ENCODE measurements at places on chromosomes 11 and 22.

DNA sequence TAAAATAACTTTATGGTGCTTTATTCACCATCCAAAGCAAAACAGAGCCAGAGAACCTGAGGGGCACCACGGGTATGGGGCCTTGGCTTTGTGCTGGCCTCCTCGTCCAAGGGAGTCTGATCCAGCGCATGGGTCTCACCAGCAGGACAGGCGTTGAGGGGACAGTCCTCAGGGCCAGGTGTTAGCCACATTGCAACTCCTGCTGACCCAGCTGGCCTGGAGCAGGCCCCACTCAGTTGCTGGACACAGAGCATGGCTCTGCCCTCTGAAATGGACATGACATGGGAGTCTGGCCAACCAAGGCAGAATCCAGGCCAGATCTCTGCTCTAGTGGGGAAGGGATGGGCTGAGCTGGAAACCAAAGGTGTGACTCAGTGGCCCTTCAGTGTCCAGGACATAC lies 116.2 kb downstream of the RRAS2 start:
- peaks cover 2% of the 10 kb centered on the region for H3K4me1 ChIP-seq
- H3K27ac ChIP-seq, result no peak overlapping the region
- H3K4me3 ChIP-seq, result no peak overlapping the region
- no peak for ATAC-seq
- no peaks in the 10 kb centered on the region for H3K27me3 ChIP-seq
- H3K36me3 ChIP-seq, result no peaks in the 10 kb centered on the region

DNA sequence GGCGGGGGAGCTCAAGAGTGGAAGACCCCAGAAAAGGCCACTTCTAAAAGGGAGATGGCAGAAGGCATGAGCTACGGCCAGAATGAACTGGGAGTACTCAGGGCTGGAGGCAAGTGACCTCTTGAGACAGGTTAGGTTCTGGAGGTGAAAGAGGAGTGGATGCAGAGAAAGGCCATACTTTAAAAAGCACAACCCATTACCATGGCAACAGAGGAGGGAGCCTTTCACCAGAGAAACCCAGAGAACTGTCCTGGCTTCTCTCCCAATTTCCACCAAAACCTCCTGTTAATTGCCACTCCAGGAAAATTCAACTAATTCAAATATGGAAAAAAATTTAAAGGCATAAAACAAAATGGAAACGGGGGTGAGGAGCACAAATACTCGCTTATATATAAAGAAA lies 15.8 kb downstream of the A4GALT start:
- H3K4me3 ChIP-seq, result no peak overlapping the region
- no peaks in the 10 kb centered on the region for H3K4me1 ChIP-seq
- peaks cover 6% of the 10 kb centered on the region for H3K27me3 ChIP-seq
- H3K36me3 ChIP-seq, result no peaks in the 10 kb centered on the region
- ATAC-seq, result no peak
- H3K27ac ChIP-seq, result no peak overlapping the region

- peaks cover 8% of the 10 kb centered on the region for H3K4me1 ChIP-seq
- no peaks in the 10 kb centered on the region for H3K36me3 ChIP-seq
- H3K27me3 ChIP-seq, result no peaks in the 10 kb centered on the region
- ATAC-seq, result no peak
- peak overlapping the region; percentile 19 for H3K27ac ChIP-seq
Observed at GRCh38 chr22:25402501-25403283, 161.8 kb upstream of the GRK3 start.

- no peak for ATAC-seq
- no peaks in the 10 kb centered on the region for H3K27me3 ChIP-seq
- H3K4me1 ChIP-seq, result peaks cover 5% of the 10 kb centered on the region
- H3K36me3 ChIP-seq, result peaks cover 71% of the 10 kb centered on the region
- H3K27ac ChIP-seq, result no peak overlapping the region
Observed at GRCh38 chr22:20577045-20577444, 69.6 kb downstream of the MED15 start.

DNA sequence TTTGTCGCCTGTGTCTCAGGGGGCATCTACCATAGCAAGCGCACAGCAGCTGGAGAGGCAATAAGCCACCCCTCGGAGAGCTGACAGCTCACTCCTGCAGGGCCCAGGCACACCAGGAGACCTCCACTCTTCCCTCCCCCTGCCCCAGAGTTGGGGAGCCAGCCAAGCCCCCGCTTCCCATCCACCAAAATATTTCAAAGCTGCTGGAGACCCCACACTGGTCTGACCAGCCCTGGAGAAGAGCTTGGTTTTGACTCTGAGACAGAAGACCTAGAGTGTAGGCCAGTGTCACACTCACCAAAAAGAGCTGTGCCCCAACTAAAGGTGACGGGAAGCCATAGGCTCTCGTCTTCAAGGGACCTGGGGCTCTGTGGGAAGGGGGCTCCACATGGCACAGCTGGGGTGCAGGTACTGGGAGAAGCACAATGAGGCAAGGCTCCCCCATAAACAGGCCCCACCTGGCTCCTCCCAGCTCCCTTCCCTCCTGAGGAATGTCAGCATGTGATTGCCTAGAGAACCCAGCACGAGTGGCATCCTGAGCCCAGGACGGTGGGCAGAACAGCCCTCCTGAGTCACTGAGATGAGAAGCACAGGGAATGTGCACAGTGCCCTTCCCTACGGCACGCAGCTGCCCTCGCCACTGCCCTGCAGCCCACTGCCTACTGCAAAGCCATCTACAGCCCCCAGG lies 5.8 kb upstream of the GNAZ start:
- H3K27ac ChIP-seq, result no peak overlapping the region
- no peak overlapping the region for H3K4me3 ChIP-seq
- H3K36me3 ChIP-seq, result no peaks in the 10 kb centered on the region
- no peak for ATAC-seq
- no peaks in the 10 kb centered on the region for H3K27me3 ChIP-seq

- H3K27ac ChIP-seq, result no peak overlapping the region
- H3K36me3 ChIP-seq, result no peaks in the 10 kb centered on the region
- H3K4me1 ChIP-seq, result no peaks in the 10 kb centered on the region
- no peak for ATAC-seq
- peaks cover 27% of the 10 kb centered on the region for H3K27me3 ChIP-seq
Observed at GRCh38 chr11:31877083-31877482, 66.0 kb upstream of the PAX6 start.

GRCh38 chr11:67293090-67293489 lies 4.0 kb downstream of the ANKRD13D start:
- peaks cover 16% of the 10 kb centered on the region for H3K4me1 ChIP-seq
- no peaks in the 10 kb centered on the region for H3K27me3 ChIP-seq
- H3K4me3 ChIP-seq, result peak overlapping the region; percentile 75
- H3K36me3 ChIP-seq, result peaks cover 92% of the 10 kb centered on the region

- H3K4me3 ChIP-seq, result no peak overlapping the region
- H3K36me3 ChIP-seq, result no peaks in the 10 kb centered on the region
Observed at GRCh38 chr22:18048441-18048898, 24.1 kb upstream of the MICAL3 start.

DNA sequence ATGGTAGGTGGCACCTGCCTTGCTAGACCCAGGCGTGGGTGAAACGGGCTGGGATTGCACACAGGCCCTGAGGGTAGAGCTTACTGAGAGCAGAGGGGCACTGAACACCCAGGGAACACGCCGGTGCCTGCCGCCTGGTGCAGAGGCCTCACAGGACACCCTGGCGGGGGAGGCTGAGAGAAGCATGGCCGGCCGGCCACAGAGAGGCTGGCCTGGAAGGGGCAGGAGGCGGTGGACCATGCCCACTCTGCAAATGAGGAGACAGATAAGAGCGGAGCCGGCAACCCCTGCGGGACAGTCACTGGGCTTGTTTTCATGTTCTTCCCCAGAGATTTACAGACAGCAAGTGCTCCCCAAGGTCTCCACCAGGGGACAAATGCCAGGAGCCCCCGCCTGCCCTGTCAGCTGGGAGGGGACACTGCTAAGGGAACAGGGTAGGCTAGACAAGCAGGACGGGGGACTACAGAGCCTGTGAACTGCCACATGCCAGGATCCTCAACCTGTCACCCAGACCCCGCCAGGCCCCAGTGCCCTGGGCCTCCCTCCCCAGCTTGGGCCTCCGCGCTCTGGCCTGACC lies 38.5 kb upstream of the TCF20 start:
- H3K4me1 ChIP-seq, result peaks cover 5% of the 10 kb centered on the region
- H3K27ac ChIP-seq, result peak overlapping the region; percentile 28
- H3K4me3 ChIP-seq, result no peak overlapping the region
- no peak for ATAC-seq

DNA sequence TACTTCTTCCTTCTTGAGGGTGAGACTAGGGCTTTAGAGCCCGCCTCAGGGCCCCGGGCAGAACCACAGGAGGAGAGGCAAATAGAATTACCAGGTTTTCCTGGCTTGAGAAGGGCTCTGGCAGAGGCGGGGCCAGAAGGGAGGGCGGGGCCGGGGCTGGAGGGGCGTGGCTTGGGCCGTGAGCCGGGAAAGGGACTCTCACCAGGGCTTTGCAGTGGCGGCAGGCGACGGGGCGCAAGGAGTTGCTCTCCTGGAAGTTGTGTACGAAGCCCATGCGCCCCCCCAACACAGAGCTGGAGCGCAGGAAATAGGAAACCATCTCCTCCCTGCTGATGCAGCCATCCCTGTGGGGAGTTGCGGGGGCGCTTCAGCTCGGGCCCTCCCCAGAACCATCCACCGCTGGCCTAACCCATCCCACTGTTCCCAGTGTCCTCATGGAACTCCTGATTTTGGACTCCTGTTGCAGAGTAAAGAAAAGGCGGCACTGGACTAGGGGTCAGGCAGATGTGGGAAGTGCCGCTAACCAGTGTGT lies 6.9 kb upstream of the NRXN2 start:
- no peak overlapping the region for H3K27ac ChIP-seq
- peak; percentile 52 for ATAC-seq
- peaks cover 63% of the 10 kb centered on the region for H3K36me3 ChIP-seq
- H3K4me3 ChIP-seq, result no peak overlapping the region
- no peaks in the 10 kb centered on the region for H3K4me1 ChIP-seq

- H3K27ac ChIP-seq, result peak overlapping the region; percentile 87
- H3K4me1 ChIP-seq, result peaks cover 38% of the 10 kb centered on the region
- peaks cover 42% of the 10 kb centered on the region for H3K36me3 ChIP-seq
- H3K27me3 ChIP-seq, result no peaks in the 10 kb centered on the region
- peak; percentile 66 for ATAC-seq
Observed at GRCh38 chr11:60915248-60915914, 1.4 kb downstream of the TMEM109 start.

DNA sequence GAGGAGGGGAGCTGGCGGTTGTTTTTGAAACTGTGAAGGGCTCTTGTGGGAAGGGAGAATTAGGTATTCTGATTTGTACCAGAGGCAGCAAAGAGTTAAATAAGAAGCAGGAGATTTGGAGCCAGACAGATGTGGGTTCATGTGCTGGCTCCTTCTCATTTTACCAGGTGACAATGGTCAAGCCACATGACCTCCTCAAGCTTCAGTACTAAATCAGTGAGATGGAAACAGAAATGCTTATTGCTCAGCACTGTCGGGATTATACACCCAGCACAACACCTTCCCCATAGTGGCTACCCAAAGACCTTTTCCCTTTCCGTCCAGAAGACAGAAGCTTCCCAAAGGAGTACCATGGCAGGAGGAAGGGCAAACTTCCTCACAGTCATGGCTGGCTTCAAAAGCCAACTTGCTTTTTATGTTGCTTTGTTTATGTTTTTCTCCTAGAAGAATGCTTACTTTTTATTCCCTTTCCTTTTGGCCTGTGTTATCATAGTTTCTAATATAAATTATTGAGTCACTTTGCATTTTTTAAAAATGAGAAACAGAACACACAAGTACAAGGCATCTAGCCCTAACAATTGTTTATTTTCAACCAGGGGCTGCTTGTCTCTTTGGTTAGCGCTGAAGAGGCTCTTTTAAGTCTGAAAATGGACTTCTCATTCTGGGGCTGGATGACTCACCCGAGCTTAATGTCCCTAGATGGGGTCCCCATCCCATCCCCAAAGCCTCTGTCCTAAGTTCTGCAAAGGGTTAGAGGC lies 181.5 kb upstream of the ZBED5 start:
- H3K27ac ChIP-seq, result no peak overlapping the region
- no peaks in the 10 kb centered on the region for H3K4me1 ChIP-seq
- H3K36me3 ChIP-seq, result no peaks in the 10 kb centered on the region
- no peak overlapping the region for H3K4me3 ChIP-seq
- ATAC-seq, result no peak
- H3K27me3 ChIP-seq, result peaks cover 3% of the 10 kb centered on the region

- no peaks in the 10 kb centered on the region for H3K27me3 ChIP-seq
- ATAC-seq, result no peak
- H3K36me3 ChIP-seq, result peaks cover 61% of the 10 kb centered on the region
- peak overlapping the region; percentile 89 for H3K4me3 ChIP-seq
- H3K4me1 ChIP-seq, result peaks cover 14% of the 10 kb centered on the region
Observed at GRCh38 chr11:65390099-65390941, 3.9 kb downstream of the FRMD8 start.

GRCh38 chr22:17359501-17359900 lies 9.8 kb upstream of the CECR2 start:
- peaks cover 13% of the 10 kb centered on the region for H3K27me3 ChIP-seq
- ATAC-seq, result no peak
- H3K4me3 ChIP-seq, result no peak overlapping the region
- H3K27ac ChIP-seq, result no peak overlapping the region

- no peak overlapping the region for H3K4me3 ChIP-seq
- no peak overlapping the region for H3K27ac ChIP-seq
- peaks cover 22% of the 10 kb centered on the region for H3K27me3 ChIP-seq
- H3K4me1 ChIP-seq, result peaks cover 4% of the 10 kb centered on the region
- ATAC-seq, result no peak
Observed at GRCh38 chr11:114321621-114322257, 25.5 kb downstream of the NNMT start.

DNA sequence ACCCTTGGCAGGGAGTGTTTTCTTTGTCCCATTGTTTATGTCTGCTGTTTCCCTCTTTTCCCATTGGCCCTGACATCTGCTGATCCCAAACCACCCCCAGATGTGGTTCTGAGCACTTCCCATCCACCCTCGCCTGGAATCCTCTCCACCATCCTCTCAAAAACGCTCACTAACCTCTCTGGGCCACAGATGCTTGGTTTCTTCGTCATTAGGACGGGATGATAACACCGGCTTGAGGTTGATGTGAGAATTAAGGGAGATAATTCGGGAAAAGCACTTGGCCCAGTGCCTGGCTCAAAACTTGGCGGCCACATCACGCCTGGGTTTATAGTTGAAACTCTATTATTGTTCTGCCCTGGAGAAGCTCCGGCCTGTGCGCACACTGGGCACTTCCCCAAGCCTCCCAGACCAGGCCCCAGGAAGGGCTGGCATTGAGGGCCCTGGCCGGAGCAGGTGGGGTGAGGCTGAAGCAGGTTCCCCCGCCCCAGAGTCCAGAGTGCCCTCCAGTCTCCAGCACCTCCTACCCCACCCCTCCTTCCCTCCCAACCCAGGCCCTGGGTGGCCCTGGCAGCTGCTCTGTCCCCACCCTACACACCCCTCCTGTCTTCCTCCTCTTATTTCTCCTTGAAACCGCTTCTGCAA lies 63.7 kb downstream of the CYTH4 start:
- H3K27me3 ChIP-seq, result peaks cover 7% of the 10 kb centered on the region
- no peak overlapping the region for H3K27ac ChIP-seq
- ATAC-seq, result no peak
- H3K4me1 ChIP-seq, result peaks cover 4% of the 10 kb centered on the region
- no peak overlapping the region for H3K4me3 ChIP-seq

DNA sequence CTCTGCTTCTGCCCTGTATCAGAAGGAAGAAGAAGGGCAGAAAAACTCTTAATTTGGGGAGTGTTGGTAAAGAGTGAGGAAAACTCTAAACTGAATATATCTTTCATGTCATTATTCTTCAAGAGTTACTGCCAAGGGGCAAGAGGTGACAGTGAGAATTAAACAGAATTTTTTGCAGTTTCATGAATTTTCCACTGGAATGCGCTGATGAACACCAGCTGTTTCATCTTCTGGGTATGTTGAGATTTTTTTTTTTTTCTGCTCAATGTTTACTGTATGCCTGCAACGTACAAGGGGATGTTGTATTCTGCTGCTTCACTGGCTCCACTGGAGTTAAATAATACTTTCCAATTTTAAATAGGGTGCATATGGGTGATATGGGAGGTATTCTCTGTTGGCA lies 117.8 kb downstream of the FAM76B start:
- H3K4me3 ChIP-seq, result no peak overlapping the region
- peaks cover 4% of the 10 kb centered on the region for H3K27me3 ChIP-seq
- ATAC-seq, result no peak
- no peak overlapping the region for H3K27ac ChIP-seq
- H3K36me3 ChIP-seq, result no peaks in the 10 kb centered on the region

Measured in activated T-helper 17 cell treated with anti-CD3 and anti-CD28 coated beads, Interleukin-2, amount 50 U/mL, for 72 hours (primary cell).